ENCODE measurements at places on chromosomes 5 and 9.
A peak's percentile ranks its signal among the peaks of the same experiment; 100 is the strongest.

- DNase-seq = no peak
Measured at GRCh38 chr5:100841358-100842076, 61.6 kb downstream of the ST8SIA4 start.

DNA sequence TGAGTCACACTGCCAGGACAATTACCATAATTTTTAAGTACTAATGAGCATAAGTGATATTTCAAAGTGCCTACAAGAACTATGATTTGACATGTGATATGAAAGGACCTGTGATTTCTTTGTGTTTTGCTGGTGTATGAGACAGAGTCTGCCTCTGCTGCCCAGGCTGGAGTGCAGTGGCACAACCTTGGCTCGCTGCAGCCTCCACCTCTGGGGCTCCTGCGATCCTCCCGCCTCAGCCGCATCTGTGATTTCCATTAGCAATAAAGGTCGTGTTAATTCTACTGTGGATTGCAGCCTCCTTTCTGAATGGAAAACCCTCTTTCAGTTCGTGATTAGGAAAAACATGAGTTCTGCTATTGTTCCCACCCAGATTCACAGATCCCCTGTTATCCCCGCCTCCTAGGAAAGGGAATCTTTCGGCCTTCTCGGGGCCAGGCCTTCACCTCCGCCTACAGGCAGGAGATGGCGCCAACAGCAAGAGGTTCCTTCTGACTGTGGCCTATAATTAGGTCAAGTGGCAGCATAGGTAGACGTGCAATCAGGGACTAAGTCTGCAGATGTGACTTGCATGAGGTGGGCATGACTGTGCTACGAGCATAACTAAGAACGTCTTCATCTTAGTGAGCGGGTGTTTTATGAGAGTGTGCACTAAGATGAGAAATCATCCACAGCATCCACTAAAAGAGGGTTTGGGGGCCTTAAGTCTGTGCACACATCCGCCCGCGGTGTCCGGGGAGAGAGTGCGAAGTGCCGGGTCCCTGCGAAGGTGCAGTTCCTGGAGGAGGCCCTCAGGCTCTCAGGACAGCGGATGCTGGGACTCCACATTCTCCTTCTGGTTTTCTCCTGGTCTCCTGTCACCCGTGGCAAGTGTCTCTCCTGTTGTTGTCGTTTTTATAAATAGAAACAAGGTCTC is 23.1 kb downstream of the TRIM7 start:
- peak; percentile 60 for DNase-seq

DNA sequence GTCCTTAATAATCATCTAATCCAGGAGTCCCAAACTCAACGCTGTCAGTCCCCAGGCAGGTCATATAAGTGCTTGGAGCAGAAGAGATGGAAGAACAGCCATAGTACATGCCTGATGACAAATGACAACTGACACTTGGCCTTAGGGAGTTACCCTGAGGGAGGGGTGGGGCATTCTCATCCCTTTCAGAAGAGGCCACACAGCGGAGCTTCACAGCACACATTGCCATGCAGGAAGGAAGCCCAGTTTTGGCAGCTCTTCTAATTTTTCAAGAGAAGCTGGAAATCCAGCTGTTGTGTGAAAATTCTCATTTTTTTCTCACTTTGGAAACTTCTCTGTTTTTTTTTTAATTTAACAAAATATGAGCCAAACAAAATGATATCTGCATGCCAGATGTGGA is 89.0 kb downstream of the ASTN2 start:
- DNase-seq = no peak

DNA sequence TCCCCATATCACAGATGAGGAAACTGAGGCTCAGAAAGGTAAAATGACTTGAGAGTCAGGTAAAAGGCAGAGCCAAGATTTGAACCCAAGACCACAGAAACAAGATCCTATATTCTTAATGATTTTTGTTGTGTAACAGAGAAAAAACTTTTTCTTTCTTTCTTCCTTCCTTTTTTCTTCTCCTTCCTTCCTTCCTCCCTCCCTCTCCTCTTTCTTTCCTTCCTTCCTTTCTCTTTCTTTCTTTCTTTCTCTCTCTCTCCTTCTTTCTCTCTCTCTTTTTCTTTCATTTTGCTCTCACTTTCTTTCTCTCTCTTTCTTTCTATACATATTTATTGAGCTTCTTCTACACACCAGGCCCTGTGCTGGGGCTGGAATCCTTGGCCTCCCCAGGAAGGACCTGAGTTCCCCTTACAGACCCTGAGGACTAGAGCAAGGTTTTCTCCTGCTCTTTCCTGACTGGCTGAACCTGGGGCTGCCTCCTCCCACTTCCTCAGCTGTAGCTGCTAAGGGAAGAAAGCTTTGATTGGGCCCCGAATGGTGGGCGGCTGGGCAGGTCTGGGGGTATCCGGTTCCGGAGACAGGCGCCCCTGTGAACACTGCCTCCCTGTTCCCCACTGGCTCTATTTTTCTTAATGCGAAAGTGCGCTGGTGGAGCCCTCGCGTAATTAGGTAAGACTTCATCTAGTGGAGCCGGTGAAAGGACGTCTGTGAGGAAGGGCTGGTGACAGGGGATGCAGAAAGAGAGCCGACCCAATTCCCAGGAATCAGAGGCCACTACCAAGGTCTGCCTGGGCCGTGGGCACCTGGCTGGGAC is 27.4 kb upstream of the KIF12 start:
- no peak for DNase-seq
